Effector CD4-positive, alpha-beta T cell (primary cell): ENCODE measurements at places on chromosomes 12 and 14.

DNA sequence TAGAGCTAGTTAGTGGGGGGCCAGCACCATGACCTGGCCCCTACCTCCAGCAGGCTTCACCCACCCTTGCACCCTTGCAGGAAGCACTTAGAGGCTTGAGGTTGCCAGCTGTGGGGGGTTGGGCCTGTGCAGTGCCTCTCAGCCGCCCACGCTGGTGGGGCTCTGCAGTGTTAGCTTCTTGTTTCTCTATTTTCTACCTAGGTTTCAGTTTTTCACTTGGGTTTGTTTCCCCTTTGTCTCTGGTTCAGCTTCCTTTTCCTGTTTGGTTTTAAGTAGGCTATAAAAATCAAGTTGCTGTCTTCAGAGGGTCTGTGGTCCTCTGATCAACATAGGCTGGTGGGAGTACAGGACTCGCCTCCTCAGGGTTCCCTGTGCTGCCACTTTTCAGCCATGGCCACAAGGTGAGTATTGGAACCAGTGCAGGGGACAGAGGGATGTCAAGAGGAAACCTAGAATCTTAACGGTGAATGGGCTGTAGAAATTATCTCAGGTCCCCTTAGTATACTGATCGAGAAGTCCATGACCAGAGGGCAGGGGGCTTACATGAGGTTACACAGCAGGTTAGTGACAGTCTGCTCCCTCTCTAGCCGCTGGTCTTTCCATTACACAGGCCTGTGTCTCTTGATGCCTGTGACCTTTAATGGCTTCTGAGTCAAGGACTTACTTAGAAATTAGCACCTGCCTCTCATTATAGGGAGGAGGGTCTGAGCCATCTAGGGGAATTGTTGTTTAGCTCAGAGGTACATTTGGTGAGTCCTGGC, at the start of gene EVL:
Gene EVL (plus strand): TSS at position 312 of the 761 bp plus-strand sequence. CDS start 79 bp downstream, at position 391.
- DNase-seq, result peak; percentile 57

- no peak for DNase-seq
These were observed 5.5 kb downstream of the SLC25A47 start for GRCh38 chr14:100328495-100329163.

GRCh38 chr14:101729382-101729781, 32.1 kb upstream of the PPP2R5C start:
- DNase-seq, result no peak

- DNase-seq, result no peak
These were observed 121.1 kb upstream of the ATF1 start for GRCh38 chr12:50642761-50643160.

DNA sequence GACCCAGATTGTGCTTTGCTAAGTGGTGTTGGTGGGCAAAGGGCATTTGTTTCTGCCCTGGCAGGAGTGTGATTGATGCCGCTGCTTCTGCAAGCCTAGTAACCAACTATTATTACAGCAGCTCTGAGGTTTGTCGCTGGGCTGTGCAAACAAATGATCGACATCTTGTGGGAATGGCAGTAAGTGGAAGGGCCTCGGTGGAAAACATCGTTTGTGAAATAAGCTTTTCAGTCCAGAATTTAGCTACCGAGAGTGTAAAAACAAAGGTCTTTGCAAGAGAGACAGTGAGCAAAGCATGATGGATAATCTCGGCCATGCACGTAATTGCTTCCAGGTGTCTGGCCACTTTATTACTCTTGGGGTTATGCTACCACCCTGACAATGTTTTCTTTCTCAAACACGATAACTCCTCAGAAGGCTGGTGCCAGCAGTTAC, 397.7 kb upstream of the PRICKLE1 start:
- no peak for DNase-seq

DNA sequence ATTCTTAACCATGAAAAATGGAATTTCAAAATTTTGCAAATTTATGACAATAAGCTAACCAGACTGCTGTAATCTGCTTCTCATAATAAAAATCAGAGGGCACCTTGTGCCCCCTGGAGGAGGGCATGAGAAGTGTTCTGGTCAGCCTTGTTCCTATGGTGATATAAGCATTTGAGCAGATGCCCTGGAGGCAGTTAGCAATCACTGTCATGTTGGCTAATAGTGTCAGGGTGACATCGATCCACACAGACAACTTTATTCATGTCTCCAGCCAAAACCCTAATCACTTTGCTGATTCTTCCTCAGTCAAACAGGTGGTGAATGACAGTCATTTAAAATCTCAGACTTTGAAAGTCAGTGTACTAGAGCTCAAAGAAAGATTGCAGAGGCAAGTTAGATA, 943.0 kb downstream of the GALC start:
- DNase-seq, result no peak

DNA sequence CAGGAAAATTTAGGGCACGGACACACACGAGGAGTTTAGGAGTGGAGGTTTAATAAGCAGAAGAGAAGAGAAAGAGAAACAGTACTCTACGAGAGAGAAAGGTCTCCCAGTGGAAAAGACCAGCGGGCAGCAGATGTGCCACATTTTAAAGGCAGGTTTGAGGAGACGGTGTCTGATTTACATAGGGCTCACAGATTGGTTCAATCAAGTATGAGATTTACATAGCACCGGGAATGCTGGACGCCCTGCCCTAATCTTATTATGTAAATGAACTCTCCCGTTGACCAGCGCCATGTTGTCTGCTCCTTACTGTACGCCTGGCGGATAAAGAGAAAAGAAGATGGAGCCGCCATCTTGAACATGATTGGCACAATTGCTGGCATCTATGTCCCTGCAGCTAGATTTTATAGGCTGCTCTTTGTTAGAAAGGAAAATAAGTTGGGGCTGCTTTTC, 17.9 kb downstream of the NFKBIA start:
- no peak for DNase-seq

DNA sequence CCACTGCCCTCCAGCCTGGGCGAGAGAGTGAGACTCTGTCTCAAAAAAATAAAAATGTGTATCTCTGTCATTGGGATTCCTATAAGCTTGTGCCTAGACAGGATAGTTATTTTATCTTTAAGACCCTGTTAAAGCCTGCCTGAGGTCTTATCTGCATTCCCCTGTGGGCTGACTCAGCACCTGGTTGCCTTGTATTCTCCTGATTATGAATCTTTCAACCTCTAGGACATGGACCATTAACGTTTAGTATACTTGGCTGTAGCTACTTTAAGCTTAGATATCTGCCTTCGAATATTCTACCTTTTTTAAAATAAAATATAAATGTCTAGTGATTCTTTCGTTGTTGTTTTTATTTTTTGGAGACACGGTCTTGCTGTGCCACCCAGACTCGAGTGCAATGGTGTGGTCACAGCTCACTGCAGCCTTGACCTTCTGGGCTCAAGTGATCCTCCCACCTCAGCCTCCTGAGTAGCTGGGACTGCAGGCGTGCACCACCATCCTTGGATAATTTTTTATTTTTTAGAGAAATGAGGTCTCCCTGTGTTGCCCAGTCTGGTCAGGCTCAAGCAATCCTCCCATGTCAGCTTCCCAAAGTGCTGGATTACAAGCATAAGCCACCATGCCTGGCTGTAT, 41.3 kb downstream of the RESF1 start:
- DNase-seq, result no peak

GRCh38 chr12:112598626-112599025, 179.9 kb downstream of the PTPN11 start:
- no peak for DNase-seq

- no peak for DNase-seq
These were observed 3.1 kb upstream of the TPH2 start for GRCh38 chr12:71935594-71935993.

DNA sequence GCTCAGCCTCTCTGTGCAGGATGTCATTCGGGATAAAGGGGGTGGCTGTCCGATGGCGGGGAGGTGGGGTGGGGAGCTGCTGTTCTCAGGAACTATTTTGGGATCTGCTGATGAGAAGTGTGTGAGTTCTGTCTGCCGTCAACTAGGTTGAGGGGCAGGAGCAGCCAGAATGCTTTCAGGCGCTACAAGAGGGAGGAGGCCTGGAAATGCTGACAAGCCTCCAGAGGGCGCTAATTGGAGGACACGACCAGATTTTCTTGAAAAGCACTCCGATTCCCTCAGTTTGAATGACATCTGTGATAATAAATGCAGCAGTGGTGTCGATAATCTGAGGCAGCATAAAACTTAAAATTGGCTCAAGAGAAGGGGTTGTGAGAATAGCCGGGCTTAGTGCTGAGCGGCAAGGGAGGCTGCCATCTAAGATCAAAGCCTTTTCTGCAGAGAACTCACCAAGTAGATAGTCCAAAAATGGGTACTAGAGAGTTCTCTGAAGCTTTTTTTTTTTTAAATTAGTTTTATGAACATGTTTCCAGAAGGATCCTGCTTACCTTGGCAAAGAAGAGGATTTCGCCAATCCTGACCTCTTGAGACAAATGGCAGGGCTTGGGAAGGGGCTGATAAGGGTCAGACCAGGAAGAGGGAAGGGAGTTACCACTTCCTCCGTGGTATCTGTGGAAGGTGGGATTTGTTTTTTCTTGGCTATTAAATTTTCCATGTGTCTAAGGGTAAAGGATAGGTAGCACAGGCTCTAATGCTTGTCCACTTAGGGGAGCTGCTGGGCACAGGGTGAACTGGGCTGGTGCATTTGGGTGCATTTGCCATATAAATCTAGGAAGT, 94.4 kb downstream of the CRACR2A start:
- DNase-seq, result peak; percentile 12

DNA sequence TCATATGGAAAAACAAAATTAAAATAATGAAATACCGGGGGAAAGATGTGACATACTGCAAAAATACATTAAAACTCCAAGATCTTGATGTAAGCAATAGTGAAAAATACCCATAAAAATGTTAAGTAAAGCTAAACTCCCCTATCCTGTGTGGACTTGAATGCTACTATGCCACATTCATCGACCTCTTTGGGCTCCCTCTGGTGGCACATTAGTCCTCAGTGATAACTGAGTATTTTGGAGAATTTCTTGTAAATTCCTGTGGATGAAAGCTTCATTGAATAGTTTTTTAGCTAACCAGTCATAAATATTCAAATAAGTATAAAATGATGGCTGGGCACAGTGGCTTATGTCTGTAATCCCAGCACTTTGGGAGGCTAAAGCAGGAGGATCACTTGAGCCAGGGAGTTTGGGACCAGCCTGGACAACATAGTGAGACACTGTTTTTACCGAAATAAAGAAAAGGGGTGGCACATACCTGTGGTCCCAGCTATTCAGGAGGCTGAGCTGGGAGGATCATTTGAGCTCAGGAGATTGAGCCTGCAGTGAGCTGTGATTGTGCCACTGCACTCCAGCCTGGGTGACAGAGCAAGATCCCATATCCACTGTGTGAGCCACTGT, 42.4 kb upstream of the SGPP1 start:
- peak; percentile 42 for DNase-seq

DNA sequence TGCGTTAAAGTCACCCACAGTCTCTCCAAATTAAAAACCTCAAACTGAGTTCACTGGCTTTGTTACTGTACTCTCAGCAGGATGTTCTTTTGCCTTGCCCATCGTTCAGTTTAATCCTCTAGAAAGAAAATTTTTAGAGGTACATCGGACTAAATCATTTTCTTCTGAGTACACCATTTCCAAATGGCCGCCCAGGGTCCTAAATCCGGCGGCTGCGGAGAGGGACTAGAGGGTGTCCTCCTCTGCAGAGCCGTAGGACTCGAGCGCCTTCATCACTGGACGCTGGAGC, 1.4 kb downstream of the LIN7A start:
- no peak for DNase-seq

DNA sequence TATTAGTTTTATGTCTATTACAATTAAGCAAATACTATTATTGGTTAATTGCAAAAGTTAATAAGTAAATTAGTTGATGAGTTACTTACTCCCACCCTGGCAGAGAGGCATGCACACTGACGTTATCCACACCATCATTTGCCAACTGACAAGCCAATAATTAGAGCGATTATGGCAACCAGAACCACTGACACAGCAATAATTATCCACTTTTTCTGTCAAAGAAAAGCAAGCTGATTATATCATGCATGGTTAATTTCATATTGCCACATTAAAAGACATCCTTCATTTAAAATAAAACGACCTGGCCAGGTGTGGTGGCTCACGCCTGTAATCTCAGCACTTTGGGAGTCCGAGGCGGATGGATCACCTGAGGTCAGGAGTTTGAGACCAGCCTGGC, 43.1 kb downstream of the STX2 start:
- no peak for DNase-seq

- DNase-seq, result no peak
These were observed 37.5 kb upstream of the CHGA start for GRCh38 chr14:92885279-92886061.
